ENCODE measurements at places on chromosomes 2 and 18.

DNA sequence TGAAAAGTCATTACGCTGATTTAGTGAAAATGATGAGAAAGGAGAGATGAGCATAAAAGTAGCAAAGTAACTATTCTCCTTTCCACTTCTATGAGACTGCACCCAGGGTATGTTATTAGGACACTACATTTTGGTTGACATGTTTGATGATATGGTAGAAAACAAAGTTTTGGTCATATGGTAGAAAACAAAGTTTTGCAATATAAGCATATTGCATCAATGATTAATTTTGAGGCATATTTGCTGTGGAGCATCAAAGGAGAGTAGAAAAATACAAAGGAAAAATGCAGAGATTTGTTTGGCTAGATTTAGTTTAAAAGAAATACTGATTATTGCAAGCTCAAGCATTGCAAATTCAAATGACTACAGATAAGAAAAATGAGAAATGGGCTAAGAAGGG lies 182.1 kb downstream of the KCNH7 start:
- no peak for DNase-seq

- no peak for DNase-seq
Measured at GRCh38 chr2:169732583-169733358, 861 bp upstream of the KLHL23 start.

DNA sequence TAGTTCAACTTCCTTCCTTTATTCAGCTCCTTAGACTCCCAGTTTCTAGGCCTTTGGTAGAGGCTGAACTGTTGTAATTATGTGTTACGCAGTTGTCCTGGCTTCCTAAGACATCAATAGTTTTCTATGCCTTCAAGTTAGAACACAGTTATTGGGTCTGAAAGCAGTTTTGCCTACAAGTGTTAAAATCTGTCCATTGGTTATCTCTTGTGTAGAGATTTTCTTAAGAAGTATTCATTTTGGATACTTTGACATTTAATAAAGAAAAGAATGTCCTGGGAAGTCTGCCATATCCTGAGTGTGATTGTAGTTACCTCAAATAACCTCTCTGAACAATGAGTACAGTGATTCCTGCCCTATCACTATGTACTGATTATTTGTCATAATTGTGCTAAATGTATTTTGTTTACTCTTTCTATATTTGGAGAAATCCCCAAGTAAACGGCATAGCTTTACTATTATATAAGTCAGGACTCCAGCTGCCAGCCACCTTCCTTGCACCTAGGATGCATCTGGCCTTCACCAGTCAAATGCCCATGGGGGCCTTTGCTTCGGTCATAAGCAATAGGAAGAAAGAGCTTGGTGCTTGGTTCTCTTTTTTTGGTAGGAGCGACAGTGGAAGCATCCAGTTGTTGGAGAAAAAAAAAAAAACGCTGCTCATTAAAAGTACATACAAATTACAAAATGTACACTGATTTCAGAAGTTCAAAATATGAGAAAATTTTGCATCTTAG lies 449.5 kb upstream of the PKDCC start:
- no peak for DNase-seq

- no peak for DNase-seq
Measured at GRCh38 chr2:59932341-59932740, 621.1 kb downstream of the BCL11A start.

DNA sequence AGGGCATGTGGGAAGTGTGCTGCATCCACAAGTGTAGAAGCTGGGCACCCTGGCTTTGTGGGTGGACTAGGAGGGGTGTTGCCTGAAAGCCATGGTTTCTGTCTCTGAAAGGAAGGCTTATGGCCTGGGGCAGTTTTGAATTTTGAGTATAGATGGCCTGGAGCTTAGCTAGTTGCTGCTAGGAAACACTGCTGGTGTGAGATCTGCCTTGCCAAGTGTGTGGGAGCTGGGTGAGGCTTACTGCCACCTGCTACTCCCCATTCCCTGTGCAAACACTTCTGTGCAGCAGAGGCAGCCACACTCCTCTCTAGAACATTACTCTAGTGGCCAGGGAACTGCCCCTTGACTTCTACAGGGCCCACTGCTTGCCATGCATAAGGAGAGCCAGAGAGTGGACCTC lies 831.7 kb upstream of the LRRTM1 start:
- no peak for DNase-seq

All from stimulated activated CD8-positive, alpha-beta memory T cell treated with anti-CD3 and anti-CD28 coated beads, Interleukin-15, amount 100 ng/mL, for 48 hours (primary cell).